Transverse colon (tissue), 4 donors: ENCODE measurements at places on chromosomes 3 and 15.

GRCh38 chr3:101979033-101979432, 129.7 kb downstream of the NFKBIZ start:
- H3K27ac ChIP-seq = no peak overlapping the region
- H3K27me3 ChIP-seq = no peaks in the 10 kb centered on the region
- H3K4me3 ChIP-seq = no peak overlapping the region
- DNase-seq = no peak

GRCh38 chr3:142904639-142905436, 16.0 kb upstream of the PCOLCE2 start:
- no peak overlapping the region for H3K27ac ChIP-seq
- H3K4me1 ChIP-seq = peaks cover 4% of the 10 kb centered on the region
- H3K4me3 ChIP-seq = no peak overlapping the region
- no peaks in the 10 kb centered on the region for H3K36me3 ChIP-seq

DNA sequence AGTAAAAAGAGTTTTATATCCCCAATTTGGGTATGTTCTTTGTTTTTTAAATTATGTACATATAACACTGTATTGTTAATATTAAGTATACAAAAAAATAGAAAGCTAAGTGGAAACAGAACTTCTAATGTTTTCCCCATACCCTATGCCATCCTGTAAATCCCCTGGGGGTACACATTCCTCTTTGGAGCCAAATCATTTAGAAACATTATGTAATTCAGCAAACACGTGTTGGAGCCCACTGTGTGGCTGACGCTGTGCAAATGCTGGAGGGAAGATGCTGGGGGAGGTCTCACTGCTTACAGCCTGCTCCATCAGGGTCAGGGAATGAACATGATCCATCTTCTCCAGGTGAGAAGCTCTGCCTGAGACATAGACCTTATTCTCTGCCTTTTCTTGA, 52.8 kb downstream of the CRTC3 start:
- H3K36me3 ChIP-seq = no peaks in the 10 kb centered on the region
- H3K4me1 ChIP-seq = peaks cover 3% of the 10 kb centered on the region
- no peak overlapping the region for H3K27ac ChIP-seq
- no peak overlapping the region for H3K4me3 ChIP-seq
- H3K27me3 ChIP-seq = no peaks in the 10 kb centered on the region

- H3K27ac ChIP-seq = no peak overlapping the region
- H3K36me3 ChIP-seq = no peaks in the 10 kb centered on the region
Measured at GRCh38 chr3:132587401-132587800, 9.7 kb upstream of the ACKR4 start.

DNA sequence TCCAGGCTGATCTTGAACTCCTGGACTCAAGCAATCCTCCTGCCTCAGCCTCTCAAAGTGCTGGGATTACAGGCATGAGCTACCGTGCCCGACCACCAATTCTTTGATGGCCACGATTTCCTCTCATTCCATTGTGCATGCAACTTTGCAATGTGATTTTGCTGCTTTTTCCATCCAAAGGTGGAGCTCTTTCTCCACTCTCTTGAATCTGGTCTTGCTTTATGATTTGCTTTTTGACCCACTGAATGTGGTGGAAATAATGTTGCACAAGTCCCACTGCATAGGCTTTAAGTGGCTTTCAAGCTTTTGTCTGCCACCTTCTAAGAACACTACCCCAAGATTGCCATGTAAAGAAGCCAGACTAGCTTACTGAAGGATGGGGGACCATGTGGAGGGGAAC, 10.6 kb downstream of the RPS27L start:
- H3K4me1 ChIP-seq = no peaks in the 10 kb centered on the region
- peaks cover 25% of the 10 kb centered on the region for H3K36me3 ChIP-seq
- no peak for DNase-seq
- H3K27me3 ChIP-seq = no peaks in the 10 kb centered on the region
- H3K27ac ChIP-seq = no peak overlapping the region
- H3K4me3 ChIP-seq = no peak overlapping the region
